Activated naive CD4-positive, alpha-beta T cell treated with Interleukin-2 at 50 U/mL for 16 hours (primary cell): ENCODE measurements at places on chromosomes 1 and 21.
A peak's percentile ranks its signal among the peaks of the same experiment; 100 is the strongest.

DNA sequence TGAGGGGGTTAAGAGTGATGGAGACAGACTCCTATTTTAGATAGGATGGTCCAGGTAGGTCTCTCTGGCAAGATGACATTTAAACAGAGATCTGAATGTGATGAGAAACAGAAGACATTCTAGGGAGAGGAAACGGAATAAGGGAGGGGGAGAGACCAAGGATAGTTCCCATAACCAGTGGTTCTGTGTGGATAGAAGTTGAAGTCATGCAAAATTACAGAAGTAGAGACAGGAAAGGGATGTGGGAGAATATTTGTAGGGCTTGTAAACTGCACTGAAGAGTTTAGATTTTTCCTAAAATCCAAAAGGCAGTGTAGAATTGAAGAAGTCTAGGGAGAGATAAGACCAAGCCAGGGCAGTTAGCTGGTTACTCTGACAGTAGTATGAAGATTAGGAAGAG is 200.6 kb downstream of the GRIK1 start:
- DNase-seq: no peak

DNA sequence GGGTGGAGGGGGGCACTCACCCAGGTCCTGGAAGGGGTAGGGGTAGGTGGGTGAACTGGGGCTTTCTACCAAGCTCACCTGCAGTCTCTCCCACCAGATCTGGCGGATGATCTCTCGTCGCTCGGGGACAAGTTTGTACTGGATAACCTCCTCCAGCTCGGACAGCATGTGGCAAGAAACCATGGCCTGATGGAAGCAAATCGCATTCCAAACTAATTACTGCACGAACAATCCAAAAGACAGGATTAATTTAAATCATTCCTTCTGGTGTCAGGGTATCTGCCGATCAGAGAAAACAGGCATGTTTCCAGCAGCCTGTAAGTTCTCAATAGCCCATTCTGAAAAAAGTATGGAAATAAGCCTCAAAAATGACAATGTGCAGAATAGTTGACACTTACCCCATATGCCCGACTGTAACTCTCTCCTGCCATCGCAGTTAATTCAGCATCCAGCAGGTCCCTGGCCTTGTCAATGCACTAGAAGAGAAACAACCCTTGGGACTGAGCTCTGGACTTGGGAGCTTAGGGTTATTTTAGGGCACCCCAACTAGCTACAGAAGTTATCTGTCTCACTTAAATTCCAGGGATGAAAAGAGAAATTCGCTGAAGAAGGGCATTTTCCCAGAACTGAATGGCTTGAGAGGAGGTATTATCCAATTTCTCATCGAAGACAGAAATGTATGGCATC is 44.4 kb upstream of the ANGPTL7 start:
- no peak for DNase-seq

- no peak for DNase-seq
Observed at GRCh38 chr1:97163591-97164275, 442.1 kb downstream of the PTBP2 start.

DNA sequence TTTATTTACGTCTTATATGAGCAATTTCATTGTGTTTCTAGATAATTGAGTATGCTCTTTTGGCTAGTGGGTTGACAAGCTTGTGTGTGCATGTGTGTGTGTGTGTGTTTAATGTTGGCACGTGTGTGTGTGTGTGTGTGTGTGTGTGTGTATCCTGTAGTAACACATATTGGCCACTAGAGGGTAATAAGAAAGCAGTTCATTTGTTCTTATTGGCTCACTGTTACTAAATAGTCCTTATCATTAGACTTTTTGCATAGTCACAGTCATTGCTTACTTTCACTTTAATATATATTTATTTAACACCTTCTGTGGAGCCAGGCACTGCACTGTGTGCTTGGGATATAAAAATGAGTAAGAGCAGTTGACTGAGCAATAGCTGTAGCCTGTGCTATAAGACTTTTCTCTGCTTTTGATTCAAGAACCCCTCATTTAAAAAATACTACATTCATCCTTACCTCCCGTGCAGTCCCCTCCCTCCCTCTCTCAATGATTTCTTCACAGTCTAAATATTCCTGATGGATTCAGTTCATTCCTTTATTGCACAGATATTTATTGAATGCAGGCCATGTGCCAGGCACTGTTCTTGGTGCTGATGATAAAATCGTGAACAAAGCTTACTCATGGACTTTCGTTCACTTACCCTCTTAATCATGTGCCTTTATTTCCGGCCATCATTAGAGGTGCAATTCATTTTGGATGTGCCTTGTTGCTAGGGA is 96.7 kb downstream of the DYRK1A start:
- DNase-seq: no peak

DNA sequence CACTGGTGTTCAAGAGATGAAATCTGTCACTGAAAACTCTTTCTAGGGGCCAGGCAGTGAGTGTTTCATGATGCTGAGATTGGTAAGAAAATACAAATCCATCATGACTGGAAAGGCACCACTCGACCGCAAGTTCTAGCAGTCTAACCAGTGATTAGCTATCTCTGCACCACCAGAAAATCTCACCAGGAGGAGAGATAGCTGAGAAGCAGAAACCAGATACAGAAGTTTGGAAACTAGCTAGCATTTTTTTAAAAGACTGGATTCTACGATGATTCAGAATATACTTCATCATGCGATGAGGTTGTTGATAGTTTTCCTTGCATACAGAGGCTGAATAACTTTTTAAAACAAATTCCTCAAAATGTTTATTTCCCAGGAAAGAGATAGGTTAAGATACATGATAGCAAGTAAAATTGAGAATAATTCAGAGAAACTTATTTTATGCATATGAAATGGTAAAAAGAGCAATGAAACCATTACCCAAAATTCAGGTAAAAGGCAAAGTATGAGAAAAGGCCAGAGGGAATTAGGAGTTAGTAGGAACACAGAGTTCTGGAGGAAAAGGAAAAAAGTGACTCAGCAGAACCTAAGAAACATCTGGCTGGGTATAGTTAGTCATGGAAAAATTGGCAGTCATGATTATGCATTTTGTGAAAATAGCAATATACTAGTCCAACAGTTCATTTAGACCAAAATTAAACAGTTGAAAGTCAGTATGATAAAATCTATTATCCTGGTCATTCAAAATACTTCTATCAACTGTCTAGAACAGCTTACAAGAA is 3.3 kb upstream of the F3 start:
- DNase-seq: no peak

GRCh38 chr1:213571419-213571818 is 416.4 kb upstream of the PROX1 start:
- DNase-seq: no peak

GRCh38 chr1:200366577-200367253 is 43.1 kb downstream of the ZNF281 start:
- DNase-seq: no peak

DNA sequence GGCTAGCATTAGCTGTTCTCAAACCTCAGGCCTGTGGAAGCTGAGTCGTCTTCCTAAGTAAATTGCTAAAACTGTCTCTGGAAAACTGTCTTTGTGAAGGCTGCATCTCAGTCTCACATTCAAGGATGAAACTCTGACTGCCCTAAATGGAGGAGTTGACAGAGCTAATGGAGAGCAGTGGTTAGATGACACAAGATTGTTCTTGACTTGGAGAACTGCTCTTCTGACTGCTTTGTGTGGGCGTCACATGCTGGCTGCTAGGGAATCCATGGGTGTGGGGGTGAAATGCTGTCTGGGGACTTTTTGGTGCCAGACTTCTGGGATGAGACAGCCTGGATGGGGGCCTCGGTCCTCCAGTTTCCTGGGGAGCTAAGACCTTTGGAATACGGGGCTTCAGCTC is 24.5 kb upstream of the TSPAN2 start:
- no peak for DNase-seq

- DNase-seq: no peak
Observed at GRCh38 chr21:46124926-46125845, 27.3 kb downstream of the COL6A2 start.

- DNase-seq: no peak
Observed at GRCh38 chr1:37663426-37664000, 28.8 kb upstream of the CDCA8 start.

DNA sequence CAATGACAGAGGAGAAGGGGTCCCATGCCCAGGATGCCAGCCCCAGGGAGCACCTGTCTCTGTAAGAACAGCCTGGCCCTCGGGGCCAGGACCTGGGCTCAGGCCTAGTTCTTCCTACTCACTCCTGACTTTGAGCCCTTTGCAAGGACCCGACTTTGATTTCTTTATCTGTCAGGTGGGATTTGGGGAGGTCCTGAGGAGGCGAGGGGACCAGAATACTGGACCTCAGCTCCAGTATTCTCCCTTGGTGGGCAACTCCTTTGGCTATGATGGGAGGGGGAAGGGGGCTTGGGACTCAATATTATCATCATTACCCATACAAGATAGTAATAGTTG is 18.1 kb downstream of the KCNQ4 start:
- no peak for DNase-seq

DNA sequence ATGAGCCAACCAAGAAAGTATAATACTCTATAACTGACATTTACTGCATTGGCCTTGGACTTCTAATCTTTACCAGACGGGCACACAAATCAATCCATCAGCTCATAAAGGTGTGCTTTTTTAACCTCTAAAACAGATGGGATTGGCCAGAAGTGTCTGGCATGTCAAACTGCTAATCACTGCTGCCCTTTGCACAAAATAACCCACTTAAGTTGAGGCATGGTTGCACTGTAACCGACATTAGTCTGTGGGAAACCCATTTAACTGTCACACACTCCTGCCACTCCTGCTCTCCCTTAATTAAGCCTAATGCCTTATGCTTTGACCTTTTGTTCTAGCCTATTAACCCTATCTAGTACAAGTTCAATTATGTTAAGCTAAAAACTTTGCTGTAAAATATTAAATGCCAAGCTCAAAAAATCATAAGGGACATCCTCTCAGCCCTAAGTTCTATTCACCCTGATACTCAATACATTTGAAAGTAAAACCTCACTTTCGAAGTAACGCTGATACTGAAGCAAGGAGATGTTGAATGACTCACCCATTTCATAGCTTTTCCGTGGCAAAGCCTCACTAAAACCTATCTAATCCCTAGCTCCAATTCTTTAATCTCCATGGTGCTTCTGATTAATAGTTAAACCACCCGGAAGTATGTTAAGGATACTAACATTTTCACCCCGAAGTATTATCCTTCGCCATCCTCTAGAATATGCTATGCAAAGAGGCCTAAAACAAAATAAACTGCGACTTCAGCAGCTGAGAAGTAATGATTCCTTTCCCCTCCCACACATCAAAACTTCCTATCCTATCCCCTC is 12.9 kb downstream of the NRIP1 start:
- DNase-seq: no peak

- no peak for DNase-seq
Observed at GRCh38 chr1:221166559-221167318, 287.5 kb downstream of the HLX start.

DNA sequence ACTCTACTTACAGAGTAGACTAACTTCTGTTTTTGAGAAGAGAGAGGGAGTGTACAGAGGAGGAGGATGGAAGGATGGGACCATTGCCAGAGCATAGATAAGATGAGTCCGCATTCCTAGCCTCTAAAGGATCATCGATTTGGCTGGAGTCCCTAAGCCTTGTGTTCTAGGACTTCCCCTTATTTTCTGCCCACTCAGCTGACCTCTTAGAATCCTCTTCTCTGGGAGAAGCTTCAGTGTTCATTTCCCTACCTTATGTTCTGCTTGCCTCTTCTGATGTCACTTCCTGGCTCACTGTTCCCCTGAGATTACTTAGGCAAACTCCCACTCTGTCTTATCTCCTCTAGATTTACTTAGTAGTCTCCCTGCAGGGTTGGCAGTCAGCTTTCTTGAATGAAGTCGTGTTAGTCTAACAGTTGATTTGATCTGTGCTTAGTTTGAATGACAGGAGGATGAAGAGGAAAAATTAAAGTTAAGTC is 156.7 kb downstream of the SYT2 start:
- no peak for DNase-seq

DNA sequence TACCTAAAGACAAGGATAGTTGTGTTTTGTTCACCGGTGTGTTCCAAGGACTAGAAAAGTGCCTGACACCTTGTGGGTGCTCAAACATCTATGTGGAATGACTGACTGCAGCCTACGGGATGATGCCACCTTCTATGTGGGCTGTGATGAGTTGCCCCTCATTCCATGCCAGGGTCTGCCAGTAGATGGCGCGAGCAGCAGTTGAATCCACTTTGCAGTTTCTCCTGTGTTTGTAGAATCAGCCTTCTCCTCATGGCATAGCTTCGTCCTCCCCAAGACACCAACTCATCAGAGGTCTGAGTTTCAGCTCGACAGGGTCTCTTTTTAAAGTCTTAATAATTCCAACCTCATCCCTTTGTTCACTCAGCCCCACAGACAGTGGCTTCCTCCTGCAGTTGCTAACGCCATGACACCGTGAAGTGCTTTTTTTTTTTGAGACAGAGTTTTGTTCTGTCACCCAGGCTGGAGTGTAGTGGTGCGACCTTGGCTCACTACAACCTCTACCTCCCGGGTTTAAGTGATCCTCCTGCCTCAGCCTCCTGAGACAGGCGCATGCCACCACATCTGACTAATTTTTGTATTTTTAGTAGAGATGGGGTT is 133.7 kb downstream of the CAPN8 start:
- DNase-seq: peak; percentile 56

DNA sequence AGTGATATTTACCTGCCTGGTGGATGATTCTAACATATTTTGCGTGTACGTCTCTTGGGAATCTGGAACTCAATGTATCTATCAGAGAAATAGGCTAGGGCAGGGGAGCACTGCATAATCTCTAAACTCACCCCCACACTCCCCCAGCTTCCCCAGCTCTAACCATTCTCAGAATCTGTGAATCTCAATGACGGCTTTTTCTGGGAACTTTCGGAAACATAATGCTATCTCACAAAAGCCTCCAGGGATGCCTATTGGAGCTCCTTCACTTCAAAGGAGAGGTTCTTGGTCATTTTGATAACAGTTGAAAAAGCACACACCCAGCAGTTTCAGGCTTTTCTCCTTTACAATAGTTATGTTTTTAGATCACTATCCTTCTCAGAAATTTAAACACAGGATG is 113.8 kb upstream of the MAGI3 start:
- no peak for DNase-seq

- DNase-seq: no peak
Observed at GRCh38 chr1:181557313-181557712, 74.0 kb downstream of the CACNA1E start.

GRCh38 chr21:27047283-27047657 is 80.4 kb upstream of the ADAMTS5 start:
- no peak for DNase-seq

DNA sequence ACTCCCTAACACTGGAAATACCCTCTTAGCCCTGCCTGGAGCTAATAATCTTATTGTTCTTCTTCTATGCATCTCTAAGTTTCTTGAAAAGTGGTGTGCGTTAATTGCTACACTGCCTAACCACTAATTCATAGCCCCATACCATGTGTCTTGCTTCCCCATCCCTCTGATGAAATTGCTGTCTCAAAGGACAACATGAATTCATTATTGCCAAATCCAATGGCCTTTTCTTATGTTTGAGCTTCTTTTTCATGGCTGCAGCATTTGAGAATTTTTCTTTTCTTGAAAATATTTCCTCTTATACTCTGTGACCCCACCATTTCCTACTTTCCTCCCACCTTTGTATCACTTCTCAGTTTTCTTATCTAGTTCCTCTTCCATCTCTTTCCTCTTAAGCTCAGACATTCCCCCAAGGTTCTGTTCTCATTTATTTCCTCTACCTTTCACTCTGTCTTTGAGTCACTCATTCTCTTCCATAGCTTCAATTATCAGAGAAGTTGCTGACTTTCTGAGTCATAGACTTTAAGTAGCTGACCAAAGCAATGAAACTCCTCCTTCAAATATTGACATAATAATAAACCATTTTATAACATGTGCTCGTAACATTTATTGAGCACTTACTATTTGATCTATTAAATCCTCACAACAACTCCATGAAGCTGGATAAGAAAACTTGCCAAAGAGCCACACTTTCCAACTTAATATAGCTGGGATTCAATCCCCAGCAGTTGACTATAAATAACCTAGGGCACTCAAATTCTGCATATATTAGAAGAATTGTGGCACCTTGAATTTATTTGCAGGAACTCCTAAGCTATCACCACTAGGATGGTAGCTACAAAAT is 35.5 kb upstream of the ATP6V1G3 start:
- DNase-seq: no peak
